ENCODE measurements at places on chromosomes 13 and 19.

GRCh38 chr13:93767180-93767916, 540.7 kb downstream of the GPC6 start:
- DNase-seq = no peak

GRCh38 chr19:34974646-34975045, 10.6 kb upstream of the ZNF792 start:
- no peak for DNase-seq

DNA sequence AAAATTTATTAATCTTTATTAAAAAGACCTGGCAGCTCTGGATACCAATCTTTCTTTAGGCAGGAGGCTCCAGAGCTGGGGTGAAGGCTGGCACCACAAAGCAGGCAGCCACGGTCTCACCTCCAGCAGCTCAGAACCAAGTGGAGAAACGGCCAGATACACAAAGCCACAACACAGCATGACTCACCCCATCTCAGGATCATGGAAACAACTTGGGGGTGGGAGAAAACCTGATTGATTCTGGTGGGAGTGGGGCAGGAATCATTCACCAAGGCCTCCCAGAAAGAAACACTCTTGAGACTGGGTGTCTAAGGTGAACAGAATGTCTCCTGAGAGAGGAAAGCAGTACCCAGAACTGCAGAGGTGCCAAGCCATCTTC, 64.2 kb downstream of the CRYL1 start:
- DNase-seq = no peak

DNA sequence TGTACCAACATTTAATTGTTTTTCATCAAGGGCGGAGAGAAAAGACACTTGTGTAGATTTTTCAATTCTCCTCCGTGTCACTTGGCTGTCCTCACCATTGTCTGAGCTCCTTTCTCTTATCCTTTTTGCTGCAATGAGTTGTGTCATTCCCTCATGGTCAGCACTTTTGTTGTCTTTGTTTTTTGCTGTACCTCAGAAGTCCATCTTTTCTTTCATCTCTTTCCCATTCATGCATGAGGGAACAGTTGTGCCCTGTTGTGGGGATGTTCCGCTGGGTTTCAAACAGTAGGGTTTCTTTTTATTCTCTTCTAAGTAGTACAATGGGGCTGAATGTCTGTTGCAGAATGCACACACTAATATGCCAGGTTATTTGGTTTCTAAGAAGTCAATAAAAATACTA, 222.6 kb downstream of the TM9SF2 start:
- DNase-seq = no peak

DNA sequence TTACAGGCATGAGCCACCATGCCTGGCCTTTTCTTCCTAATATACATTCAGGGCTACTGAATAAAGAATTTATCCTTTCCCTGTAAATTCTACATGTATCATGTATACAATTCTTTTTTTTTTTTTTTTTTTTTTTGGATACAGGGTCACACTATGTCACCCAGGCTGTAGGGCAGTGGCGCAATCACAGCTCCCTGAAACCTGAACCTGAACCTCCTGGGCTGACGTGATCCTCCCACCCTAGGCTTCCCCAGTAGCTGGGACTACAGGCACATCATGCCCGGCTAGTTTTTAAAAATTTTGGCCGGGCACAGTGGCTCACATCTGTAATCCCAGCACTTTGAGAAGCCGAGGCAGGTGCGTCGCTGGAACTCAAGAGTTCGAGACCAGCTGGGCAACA, 6.5 kb upstream of the SLC44A2 start:
- no peak for DNase-seq

DNA sequence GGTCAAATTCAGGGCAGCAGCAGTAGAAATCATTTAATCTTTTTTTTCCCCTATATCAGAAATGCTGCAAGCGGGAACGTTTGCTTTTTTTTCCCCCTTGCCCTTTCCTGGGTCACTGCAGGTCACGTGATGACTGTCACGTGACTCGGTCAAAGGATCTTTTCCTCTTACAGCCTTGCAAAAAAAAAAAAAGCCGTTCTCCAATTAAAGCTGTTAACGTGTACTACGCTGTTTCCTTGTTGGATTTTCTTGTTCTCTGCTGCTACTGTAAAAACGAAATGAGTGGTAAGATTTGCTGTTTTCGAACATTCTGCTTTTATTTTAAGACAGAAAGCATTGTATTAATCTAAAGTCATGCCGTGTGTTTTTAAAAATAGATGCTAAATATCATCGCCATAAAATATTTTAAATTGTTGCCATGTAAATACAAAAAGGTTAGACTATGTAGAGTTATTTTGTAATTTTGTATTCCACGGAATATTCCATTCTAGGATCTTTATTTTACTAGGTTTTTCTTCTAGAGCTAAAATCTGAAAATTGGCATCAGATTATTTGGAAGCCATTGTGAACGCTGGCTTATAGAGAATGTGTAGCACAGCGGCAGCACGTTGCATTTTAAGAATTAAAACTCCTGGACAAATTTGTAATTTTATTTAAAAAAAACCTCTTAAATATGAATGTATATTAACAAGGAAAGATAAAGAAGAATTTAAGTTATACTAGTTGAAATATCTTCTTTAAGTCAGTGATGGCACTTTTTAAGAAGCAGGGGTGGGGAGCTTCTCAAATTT, 109.8 kb upstream of the MLNR start:
- peak; percentile 21 for DNase-seq

- DNase-seq = no peak
These were observed 107.9 kb downstream of the GGACT start for GRCh38 chr13:100480676-100481075.

DNA sequence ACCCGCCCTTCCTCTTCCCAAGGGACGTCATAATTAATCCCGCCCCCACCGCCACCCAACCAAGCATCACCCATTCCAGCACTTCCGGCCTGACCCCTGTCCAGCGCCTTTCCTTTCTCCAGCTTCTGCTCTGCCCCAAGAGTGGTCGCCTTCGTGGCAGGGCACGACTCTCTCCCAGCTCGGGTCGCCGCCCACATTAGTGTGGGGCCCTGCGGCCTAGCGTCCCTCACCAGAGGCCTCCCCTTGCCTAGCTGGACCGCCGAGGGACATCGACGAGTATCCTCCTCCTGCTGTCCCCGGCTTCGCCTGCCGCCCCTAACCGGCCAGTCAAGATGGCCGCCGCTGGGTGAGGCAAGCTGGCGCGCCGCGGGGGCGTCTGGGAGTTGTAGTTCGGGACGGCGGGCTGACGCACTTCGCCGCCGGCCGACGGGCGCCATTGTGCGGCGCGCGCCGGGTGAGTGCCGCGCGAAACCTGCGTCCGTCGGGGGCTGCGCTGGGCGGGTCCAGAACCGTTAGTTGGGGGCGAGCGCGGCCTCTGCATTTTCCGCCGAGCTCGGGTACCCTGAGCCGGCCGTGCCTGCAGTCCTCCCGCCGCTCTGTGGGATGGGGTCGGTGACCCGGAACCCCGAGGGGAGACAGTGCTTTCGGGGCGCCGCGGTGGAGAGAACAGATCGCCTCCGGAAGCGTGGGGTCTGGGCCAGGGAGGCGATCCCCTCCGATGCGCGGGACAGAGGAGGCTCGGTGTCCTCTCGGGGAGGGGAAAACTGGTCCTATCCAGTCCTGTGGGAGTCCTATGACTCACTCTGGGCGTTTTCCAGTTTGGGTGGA, at the start of gene ZNF274:
ZNF274 (plus strand) TSS at position 73 of the 828 bp plus-strand sequence. CDS start 905 bp downstream, outside the sequence.
- DNase-seq = peak; percentile 81

GRCh38 chr13:107367258-107367657, 799.3 kb upstream of the ARGLU1 start:
- DNase-seq = no peak

GRCh38 chr13:50891206-50891605, 18.4 kb upstream of the RNASEH2B start:
- DNase-seq = no peak

- DNase-seq = no peak
These were observed 5.7 kb downstream of the COMP start for GRCh38 chr19:18785179-18786124.

DNA sequence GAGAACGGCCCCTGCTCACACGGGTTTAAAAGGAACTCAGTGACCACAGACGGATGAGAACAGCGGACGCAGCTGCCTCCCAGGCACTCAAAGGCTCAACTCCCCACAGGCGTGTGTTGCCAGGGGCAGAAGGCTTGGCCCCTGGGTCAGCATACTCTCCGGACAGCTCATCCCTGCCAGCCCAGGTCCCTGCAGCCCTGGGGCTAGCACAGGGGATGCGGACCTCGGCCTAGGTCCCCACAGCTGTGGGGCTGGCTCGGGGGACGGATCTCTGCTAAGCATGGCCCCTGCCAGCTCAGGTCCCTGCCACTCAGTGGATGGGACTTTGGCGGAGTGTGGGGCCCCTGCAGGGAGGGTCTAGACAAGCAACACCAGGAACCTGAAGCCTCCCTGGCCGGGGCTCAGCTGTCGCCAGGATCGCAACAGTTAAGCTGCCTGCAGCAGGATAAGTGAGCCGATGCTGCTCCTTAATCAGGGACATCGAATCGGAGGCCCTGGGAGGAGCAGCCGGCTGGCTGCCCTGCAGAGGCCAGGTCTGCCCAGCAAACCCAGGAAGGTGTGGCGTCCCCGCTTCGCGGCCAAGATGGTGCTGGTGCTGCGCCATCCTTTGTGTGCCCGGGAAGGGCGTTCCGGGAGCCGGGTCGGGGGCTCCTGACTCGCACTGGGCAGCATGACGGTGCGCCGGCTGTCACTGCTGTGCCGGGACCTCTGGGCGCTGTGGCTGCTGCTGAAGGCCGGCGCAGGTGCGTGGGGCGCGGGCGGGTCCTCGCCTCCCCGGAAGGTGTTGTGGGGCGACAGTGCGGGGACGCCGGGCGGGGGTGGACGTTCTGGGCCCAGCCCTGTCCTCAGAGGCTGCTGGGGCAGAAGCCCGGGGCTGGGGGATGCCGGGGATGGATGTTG, 32.5 kb downstream of the MCF2L start:
- peak; percentile 35 for DNase-seq

- DNase-seq = no peak
These were observed 21.8 kb downstream of the NAA16 start for GRCh38 chr13:41332829-41333228.

Measured in substantia nigra (tissue), 51 donors.